NAMALWA (cell line): ENCODE measurements at places on chromosomes 12 and 14.

DNA sequence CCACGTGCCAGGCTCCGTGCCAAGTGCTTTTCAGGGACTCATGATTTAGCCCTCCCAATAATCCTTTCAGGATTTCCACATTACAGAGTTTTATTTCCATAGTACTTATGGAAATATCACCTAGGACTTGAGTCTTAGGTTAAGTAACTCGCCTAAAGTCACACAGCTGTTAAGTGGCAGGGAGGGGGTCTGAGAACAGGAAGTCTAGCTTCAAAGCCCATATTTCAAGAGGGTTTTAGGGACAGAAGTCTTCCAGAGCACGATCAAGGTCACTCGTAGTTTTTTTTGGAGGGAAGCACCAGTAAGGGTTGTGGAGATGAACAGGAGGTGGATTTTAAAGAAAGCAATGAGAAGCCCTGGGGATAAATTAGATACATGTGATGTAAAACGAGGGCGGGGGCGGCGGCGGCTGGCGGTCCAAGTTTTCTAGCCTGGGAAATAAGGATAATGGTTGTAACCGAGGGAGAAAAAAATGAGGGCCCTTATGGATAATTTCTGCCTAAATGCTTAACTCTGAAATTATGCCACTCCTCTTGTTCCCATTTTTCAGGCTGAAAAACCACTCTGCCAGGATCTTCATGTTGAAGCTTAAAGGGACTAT is 192.6 kb upstream of the FOXN3 start:
- DNase-seq: no peak

GRCh38 chr12:122064780-122065588 is 13.6 kb upstream of the MLXIP start:
- DNase-seq: no peak

- peak; percentile 19 for DNase-seq
Observed at GRCh38 chr12:67457778-67458665, 188.9 kb downstream of the CAND1 start.

GRCh38 chr12:8991371-8992345 is 2.3 kb downstream of the KLRG1 start:
- DNase-seq: no peak

- DNase-seq: no peak
Observed at GRCh38 chr14:65790172-65790815, 377.8 kb downstream of the FUT8 start.
